Lung (tissue), 17 donors: ENCODE measurements at places on chromosomes 5 and 9. TPM values are rescaled to one million over a fixed set of nuclear protein-coding genes. Genes with fewer than 3 reads are reported as not detected.

- H3K4me3 ChIP-seq, result no peak overlapping the region
- H3K27me3 ChIP-seq, result peaks cover 3% of the 10 kb centered on the region
- H3K27ac ChIP-seq, result no peak overlapping the region
- no peak for DNase-seq
Measured at GRCh38 chr5:152124409-152125041, 199.9 kb upstream of the GLRA1 start.

The CCL21 gene
- 67.3 TPM for total RNA-seq

DNA sequence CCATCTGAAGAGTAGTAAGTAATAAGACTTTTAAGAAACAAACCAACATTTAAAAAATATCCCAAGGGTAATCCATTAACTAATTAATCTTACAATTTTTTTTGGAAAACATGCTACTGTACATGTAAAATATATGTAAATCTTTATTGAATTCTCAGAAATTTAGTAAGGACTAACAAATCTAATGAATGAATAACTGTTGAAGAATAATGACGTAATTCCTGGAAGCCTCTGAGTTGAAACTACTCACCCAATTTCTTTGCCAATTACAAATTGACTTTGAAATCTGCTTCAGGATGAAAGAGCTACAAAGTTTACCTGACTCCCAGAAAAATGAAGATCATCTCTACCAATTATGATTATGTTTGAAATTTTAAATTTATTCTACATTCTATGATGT lies 21.1 kb downstream of the FBN2 start:
- DNase-seq, result no peak
- no peaks in the 10 kb centered on the region for H3K27me3 ChIP-seq
- no peak overlapping the region for H3K27ac ChIP-seq
- H3K36me3 ChIP-seq, result no peaks in the 10 kb centered on the region

The OBP2B gene
- not detected for total RNA-seq

DNA sequence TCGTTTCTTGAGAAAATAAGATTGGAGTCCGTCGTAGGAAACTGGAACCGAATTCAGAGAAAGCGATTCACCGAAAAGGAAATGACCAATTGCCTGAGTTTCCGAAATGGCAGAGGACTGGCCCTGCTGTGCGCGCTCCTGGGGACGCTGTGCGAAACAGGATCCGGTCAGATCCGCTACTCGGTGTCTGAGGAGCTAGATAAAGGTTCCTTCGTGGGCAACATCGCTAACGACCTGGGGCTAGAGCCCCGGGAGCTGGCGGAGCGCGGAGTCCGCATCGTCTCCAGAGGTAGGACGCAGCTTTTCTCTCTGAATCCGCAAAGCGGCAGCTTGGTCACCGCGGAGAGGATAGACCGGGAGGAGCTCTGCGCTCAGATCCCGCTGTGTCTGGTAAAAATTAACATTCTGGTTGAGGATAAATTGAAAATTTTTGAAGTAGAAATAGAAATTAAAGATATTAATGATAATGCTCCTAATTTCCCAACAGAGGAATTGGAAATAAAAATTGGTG lies 379 bp downstream of the PCDHGA3 start:
- no peak overlapping the region for H3K4me3 ChIP-seq
- H3K27me3 ChIP-seq, result no peaks in the 10 kb centered on the region
- H3K36me3 ChIP-seq, result no peaks in the 10 kb centered on the region
- no peak for DNase-seq
- H3K27ac ChIP-seq, result no peak overlapping the region
- H3K4me1 ChIP-seq, result no peaks in the 10 kb centered on the region

GRCh38 chr9:92714787-92715487 lies 45.0 kb upstream of the IPPK start:
- H3K27ac ChIP-seq, result no peak overlapping the region
- H3K4me1 ChIP-seq, result no peaks in the 10 kb centered on the region
- H3K27me3 ChIP-seq, result no peaks in the 10 kb centered on the region
- H3K36me3 ChIP-seq, result peaks cover 5% of the 10 kb centered on the region
- H3K4me3 ChIP-seq, result no peak overlapping the region
- no peak for DNase-seq

DNA sequence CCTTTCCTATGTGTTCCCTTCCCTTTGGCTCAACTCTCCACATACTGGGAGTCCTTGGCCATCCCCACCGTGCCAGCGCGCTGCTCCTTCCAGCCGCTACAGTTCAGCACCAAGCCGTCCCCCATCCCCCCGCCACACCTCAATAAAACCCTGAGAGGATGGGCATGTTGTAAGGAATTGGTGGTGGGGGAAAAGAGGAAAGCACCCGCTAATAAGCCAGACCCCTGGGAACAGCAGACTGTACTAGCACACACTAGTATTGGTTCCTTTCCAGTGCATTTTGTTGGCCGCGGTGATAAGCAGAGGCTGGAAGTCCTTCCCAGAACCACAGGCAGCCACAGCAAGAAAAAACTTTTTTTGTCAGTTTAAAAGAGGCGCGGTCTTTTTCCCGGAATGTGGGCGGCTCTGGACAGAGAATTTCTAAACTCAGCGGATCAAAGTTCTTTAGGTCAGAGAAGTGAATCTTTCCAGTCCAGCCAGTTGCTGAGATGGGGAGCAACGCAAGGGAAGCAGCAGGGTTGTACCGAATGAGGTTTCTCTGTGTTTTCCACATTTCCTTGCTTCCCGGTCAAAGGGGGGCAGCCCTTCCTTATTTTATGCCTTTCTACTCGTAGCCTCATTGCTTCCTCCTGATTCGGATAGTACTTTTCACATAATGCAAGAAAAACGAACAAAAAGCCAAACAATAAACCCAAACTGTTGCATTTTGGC lies 2.1 kb downstream of the CHSY3 start:
- no peak overlapping the region for H3K27ac ChIP-seq
- H3K27me3 ChIP-seq, result peaks cover 12% of the 10 kb centered on the region
- peak overlapping the region; percentile 75 for H3K4me3 ChIP-seq
- no peaks in the 10 kb centered on the region for H3K36me3 ChIP-seq
- H3K4me1 ChIP-seq, result no peaks in the 10 kb centered on the region

The HK3 gene
- 9.2 TPM for total RNA-seq

DNA sequence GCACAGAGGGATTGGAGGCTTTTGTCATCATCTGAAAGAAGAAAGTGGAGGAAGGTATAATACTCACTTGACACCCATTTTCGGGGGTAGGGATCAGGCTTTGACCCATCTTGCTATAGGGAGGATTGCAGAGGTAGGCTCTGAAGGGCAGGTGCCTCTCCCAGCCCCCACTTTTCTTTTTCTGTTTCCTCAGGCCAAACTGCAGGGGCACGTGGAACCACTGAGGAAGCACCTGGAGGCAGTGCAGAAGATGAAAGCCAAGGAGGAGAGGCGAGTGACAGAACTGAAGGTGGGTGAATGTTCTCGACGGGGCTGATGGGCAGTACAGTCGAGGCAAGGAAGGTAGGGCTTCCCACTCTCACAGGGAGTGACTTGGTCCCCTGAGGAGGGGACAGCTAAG lies 7.5 kb downstream of the TRIM41 start:
- no peaks in the 10 kb centered on the region for H3K4me1 ChIP-seq
- peaks cover 41% of the 10 kb centered on the region for H3K36me3 ChIP-seq
- no peak for DNase-seq
- no peaks in the 10 kb centered on the region for H3K27me3 ChIP-seq

- H3K4me1 ChIP-seq, result peaks cover 5% of the 10 kb centered on the region
- no peak overlapping the region for H3K27ac ChIP-seq
- H3K36me3 ChIP-seq, result no peaks in the 10 kb centered on the region
- DNase-seq, result no peak
- H3K4me3 ChIP-seq, result no peak overlapping the region
- H3K27me3 ChIP-seq, result no peaks in the 10 kb centered on the region
Measured at GRCh38 chr5:55680353-55680752, 31.8 kb downstream of the SLC38A9 start.

The BTNL8 gene
- total RNA-seq, result 2.6 TPM

- H3K27me3 ChIP-seq, result no peaks in the 10 kb centered on the region
- H3K27ac ChIP-seq, result peak overlapping the region; percentile 26
- H3K36me3 ChIP-seq, result no peaks in the 10 kb centered on the region
Measured at GRCh38 chr5:147482706-147483180, 27.1 kb downstream of the DPYSL3 start.

DNA sequence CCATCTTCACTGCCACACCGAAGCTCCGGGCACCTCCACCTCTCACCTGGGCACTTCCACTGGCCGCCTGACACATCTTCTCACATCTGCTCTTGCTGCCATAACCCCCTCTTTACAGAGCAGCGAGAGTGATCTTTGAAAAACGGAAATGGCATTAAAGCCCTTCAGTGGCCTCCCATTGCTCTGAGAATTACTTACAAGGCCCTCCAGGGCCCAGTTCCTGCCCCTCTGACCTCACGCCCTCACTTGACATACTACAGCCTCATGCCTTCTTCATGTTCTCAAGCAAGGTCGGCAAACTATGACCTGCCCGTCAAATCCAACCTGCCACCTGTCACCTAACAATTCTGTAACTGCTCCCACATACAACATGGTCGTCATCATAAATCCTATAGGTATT lies 187.3 kb downstream of the NR3C1 start:
- peaks cover 10% of the 10 kb centered on the region for H3K36me3 ChIP-seq
- no peak overlapping the region for H3K27ac ChIP-seq
- DNase-seq, result no peak
- H3K4me1 ChIP-seq, result peaks cover 8% of the 10 kb centered on the region

DNA sequence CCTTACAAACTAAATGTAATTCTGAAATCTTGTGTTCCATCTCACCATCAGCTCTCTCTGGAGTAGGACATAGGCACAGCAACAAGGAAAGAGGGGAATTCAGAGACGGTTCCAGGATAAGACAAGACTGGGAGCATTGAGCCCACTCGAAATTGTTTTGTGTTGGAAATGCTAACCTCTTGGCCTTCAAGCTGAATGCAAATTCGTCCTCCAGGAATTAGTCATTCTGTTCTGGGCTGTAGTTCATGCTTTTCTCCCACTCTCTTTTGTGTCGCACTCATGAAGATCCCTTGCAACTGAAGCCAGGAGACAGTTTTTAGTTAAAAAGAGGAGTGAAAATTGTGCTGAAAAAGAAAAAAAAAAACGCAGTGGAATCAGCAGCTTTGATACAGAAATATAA lies 121.7 kb upstream of the SEMA6A start:
- no peak for DNase-seq
- no peaks in the 10 kb centered on the region for H3K36me3 ChIP-seq
- H3K4me3 ChIP-seq, result no peak overlapping the region
- no peak overlapping the region for H3K27ac ChIP-seq

GRCh38 chr5:80608731-80609130 lies 38.7 kb upstream of the ANKRD34B start:
- H3K4me1 ChIP-seq, result no peaks in the 10 kb centered on the region
- no peaks in the 10 kb centered on the region for H3K27me3 ChIP-seq
- H3K27ac ChIP-seq, result no peak overlapping the region
- H3K36me3 ChIP-seq, result no peaks in the 10 kb centered on the region
- no peak for DNase-seq

GRCh38 chr5:100614308-100614707 lies 79.1 kb downstream of the FAM174A start:
- no peak overlapping the region for H3K4me3 ChIP-seq
- no peak for DNase-seq
- no peaks in the 10 kb centered on the region for H3K36me3 ChIP-seq
- no peaks in the 10 kb centered on the region for H3K4me1 ChIP-seq
- H3K27ac ChIP-seq, result no peak overlapping the region

- H3K27me3 ChIP-seq, result no peaks in the 10 kb centered on the region
- no peaks in the 10 kb centered on the region for H3K36me3 ChIP-seq
- H3K27ac ChIP-seq, result no peak overlapping the region
- H3K4me1 ChIP-seq, result no peaks in the 10 kb centered on the region
- DNase-seq, result peak; percentile 36
Measured at GRCh38 chr9:132244582-132245455, 83.0 kb downstream of the NTNG2 start.

DNA sequence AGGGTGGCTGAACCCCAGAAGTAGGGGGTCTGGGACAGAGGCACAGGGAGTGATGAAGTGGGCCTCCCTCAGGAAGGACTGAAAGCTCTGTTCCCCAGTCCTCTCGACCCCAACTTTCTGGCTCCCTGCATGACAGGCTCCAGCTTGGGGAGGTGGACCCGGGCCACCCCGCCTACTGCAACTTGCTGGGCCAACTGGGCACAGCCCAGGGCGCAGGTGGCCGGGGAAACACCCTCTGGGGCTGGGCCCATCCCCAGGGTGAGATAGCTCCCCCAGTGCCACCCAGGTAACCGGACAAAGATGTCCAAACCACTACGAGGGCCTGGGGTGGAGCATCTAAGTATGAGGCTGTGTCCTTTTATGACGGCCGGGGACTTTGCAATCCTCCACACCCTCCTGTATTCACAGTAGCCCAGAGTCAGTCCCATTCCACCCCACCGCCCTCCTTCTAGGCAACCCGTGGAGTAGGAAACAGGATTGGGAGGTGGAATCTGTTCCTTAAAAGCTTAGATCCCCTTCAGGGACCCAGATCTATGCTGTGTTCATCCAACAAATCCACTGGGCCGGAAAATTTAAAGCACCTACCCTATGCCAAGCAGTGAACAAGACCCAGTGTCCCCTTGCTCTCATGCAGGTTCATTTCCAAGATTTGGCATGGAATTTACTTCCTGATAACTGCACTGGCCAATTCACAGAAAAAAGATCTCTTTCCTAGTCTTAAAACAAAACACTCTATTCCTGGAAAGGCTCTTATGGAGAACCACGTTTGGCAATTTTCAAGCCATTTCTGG lies 19.9 kb downstream of the DNM1 start:
- no peak overlapping the region for H3K27ac ChIP-seq
- H3K36me3 ChIP-seq, result peaks cover 3% of the 10 kb centered on the region
- H3K4me1 ChIP-seq, result peaks cover 5% of the 10 kb centered on the region
- H3K27me3 ChIP-seq, result no peaks in the 10 kb centered on the region

The SHC3 gene
- 3.8 TPM for total RNA-seq

The GEMIN5 gene
- 18.3 TPM for total RNA-seq

DNA sequence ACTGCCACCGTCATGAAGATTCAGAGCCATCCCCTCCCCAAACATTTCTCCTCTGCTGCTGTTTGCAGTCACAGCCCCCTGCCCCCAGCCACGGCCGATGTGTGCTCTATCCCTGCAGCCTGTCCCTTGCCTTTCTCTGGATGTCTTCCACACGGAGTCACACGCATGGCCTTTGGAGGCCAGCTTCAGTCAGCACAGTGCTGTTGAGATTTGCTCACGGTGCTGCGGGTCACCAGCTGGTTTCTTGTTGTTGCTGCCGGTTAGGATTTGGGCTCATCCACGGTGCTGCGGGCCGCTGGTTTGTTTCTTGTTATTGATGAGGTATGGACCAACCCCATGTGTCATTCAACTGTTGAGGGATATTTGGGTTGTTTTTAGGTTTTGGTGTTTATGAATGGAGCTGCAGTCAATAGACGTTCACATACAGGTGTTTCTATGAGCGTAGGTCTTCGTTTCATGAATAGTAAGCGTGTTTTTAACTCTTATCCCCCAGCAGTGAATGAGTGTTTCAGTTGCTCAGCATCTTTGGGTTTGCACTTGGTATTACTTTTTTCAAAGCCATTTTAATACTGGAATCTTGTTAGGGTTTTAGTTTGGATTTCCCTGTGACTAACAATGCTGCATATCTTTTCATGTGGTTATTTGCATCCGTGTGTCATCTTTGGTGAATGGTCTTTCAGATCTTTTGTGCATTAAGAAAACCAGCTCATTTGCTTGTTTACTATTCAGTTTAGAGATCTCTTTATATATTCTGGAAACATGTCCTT lies 57.6 kb downstream of the AHRR start:
- no peaks in the 10 kb centered on the region for H3K27me3 ChIP-seq
- no peaks in the 10 kb centered on the region for H3K4me1 ChIP-seq
- DNase-seq, result no peak
- H3K4me3 ChIP-seq, result no peak overlapping the region
